Activated naive CD4-positive, alpha-beta T cell treated with anti-CD3 and anti-CD28 coated beads for 36 hours (primary cell): ENCODE measurements at places on chromosomes 2 and 18. TPM values are rescaled to one million over a fixed set of nuclear protein-coding genes. Genes with fewer than 3 reads are reported as not detected.

CGREF1 gene
- total RNA-seq, result 5.8 TPM

INHBB gene
- not detected for total RNA-seq

MDH1B gene
- 0.86 TPM for total RNA-seq

KCNG3 gene
- 0.30 TPM for total RNA-seq

IKZF2 gene
- 1.7 TPM for total RNA-seq

COL6A3 gene
- total RNA-seq, result 2.5 TPM

MTCL1 gene
- 0.31 TPM for total RNA-seq

ERICH2 gene
- total RNA-seq, result not detected

CSRNP3 gene
- total RNA-seq, result not detected

DNA sequence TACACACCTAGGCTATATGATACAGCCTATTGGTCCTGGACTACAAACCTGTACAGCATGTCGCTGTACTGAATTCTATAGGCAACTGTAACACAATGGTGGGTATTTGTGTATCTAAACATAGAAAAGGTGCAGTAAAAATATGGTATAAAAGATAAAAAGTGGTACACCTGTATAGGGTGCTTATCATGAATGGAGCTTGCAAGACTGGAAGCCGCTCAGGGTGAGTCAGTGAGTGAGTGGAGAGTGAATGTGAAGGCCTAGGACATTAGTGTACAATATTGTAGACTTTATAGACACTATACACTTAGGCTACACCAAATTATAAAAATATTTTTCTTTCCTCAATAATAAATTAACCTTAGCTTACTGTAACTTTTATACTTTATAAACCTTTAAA is 41.8 kb downstream of the RASGRP3 start:
- H3K4me1 ChIP-seq, result no peaks in the 10 kb centered on the region
- DNase-seq, result no peak
- H3K27ac ChIP-seq, result no peak overlapping the region
- H3K4me3 ChIP-seq, result no peak overlapping the region
- H3K27me3 ChIP-seq, result no peaks in the 10 kb centered on the region

DNA sequence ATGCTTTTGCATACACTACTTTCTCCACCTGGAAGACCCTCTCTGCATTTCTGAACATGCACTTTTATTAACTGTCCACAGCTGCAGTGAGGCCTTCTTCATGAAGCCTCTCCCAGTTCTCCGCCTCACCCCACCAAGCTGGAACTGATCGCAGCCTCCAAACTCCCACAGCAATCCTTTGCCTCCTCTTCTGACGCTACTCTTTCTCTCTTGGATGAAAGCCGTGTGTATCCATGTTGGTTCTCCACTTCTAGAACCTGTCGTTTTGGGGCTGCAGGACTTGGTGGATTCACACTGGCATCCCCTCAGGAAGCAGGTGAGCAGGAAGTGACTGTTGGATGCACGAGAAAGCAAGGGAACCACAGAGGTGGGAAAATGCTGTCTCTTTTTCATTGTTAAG is 288.6 kb downstream of the MYCN start:
- H3K27ac ChIP-seq, result no peak overlapping the region
- no peaks in the 10 kb centered on the region for H3K4me1 ChIP-seq
- no peak overlapping the region for H3K4me3 ChIP-seq

DNA sequence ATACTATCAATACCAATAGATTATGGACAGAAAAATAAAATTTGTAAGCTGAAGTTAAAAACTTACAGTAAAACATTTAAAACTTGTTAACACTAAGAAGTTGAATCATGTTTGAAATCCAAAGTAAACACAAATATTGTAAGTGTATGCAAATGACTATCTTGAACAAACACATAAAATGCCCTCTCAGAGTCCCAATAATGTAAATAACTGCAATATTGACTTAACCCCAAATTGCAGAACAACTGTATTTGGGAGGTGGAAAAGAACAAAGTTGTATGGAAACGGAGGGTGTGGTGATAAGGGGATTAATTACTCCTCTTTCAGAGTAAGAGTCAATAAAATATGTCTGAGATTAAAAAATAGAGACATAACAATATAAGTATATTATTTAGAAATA is 140.0 kb upstream of the NOL4 start:
- no peaks in the 10 kb centered on the region for H3K36me3 ChIP-seq
- DNase-seq, result no peak
- H3K27me3 ChIP-seq, result no peaks in the 10 kb centered on the region
- no peak overlapping the region for H3K4me3 ChIP-seq
- no peaks in the 10 kb centered on the region for H3K4me1 ChIP-seq

- H3K27me3 ChIP-seq, result no peaks in the 10 kb centered on the region
- no peak overlapping the region for H3K4me3 ChIP-seq
- H3K27ac ChIP-seq, result no peak overlapping the region
- no peak for DNase-seq
These were observed 35.2 kb downstream of the PTGR3 start for GRCh38 chr18:75173738-75174137.

- peaks cover 59% of the 10 kb centered on the region for H3K4me1 ChIP-seq
- no peak for DNase-seq
- no peaks in the 10 kb centered on the region for H3K27me3 ChIP-seq
- no peak overlapping the region for H3K27ac ChIP-seq
These were observed 166.3 kb downstream of the HDAC4 start for GRCh38 chr2:239234191-239235175.

DNA sequence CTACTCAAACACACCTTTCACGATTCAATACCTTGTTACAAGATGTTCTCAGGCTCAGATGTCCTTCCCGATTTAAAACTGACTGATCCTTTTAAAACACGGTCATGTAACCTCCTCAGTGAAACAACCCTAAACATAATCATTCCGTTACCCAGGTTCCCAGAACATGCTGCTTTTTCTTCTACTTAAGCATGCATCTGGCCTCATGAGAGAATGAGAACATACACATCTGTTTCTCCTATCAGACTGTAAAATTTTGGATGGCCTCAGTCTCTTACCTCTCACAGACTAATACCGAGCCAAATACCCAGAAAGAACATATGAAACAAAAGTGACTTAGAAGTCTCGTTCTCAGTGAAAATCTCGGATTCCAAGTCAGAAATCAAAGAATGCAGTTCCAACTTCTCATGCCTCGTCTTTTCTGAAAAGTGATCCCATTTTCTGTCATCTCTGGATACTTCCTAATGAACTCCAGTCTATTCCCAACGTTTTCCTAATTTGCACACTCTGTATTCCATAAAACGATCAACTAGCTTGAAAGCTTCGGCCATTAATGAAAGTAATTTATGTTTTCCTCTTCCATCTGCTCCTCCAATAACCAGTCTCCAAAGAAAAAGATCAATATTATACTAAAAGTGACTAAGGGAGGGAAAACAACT is 919 bp downstream of the SF3B1 start:
- H3K4me1 ChIP-seq, result peaks cover 55% of the 10 kb centered on the region
- H3K4me3 ChIP-seq, result peak overlapping the region; percentile 99
- no peak for DNase-seq
- peaks cover 19% of the 10 kb centered on the region for H3K36me3 ChIP-seq
- peak overlapping the region; percentile 100 for H3K27ac ChIP-seq
- H3K27me3 ChIP-seq, result no peaks in the 10 kb centered on the region

- no peaks in the 10 kb centered on the region for H3K36me3 ChIP-seq
- no peak overlapping the region for H3K4me3 ChIP-seq
- DNase-seq, result no peak
- H3K27me3 ChIP-seq, result peaks cover 2% of the 10 kb centered on the region
- H3K4me1 ChIP-seq, result no peaks in the 10 kb centered on the region
These were observed 555.2 kb downstream of the CMPK2 start for GRCh38 chr2:6310256-6311215.

GRCh38 chr2:8893474-8893873 is 56.1 kb upstream of the KIDINS220 start:
- peaks cover 3% of the 10 kb centered on the region for H3K36me3 ChIP-seq
- no peak overlapping the region for H3K27ac ChIP-seq
- H3K4me3 ChIP-seq, result no peak overlapping the region
- no peaks in the 10 kb centered on the region for H3K27me3 ChIP-seq
- no peak for DNase-seq

- H3K27me3 ChIP-seq, result peaks cover 7% of the 10 kb centered on the region
- H3K4me3 ChIP-seq, result no peak overlapping the region
- H3K36me3 ChIP-seq, result no peaks in the 10 kb centered on the region
- H3K27ac ChIP-seq, result no peak overlapping the region
- DNase-seq, result no peak
These were observed 26.2 kb upstream of the TUBB6 start for GRCh38 chr18:12281861-12282260.

GRCh38 chr2:237115870-237116269 is 30.2 kb downstream of the COPS8 start:
- no peak overlapping the region for H3K27ac ChIP-seq
- H3K4me3 ChIP-seq, result no peak overlapping the region
- DNase-seq, result no peak
- H3K36me3 ChIP-seq, result peaks cover 1% of the 10 kb centered on the region
- H3K4me1 ChIP-seq, result no peaks in the 10 kb centered on the region

GRCh38 chr2:167944825-167945659 is 302.4 kb downstream of the STK39 start:
- H3K36me3 ChIP-seq, result no peaks in the 10 kb centered on the region
- no peak overlapping the region for H3K27ac ChIP-seq
- no peak overlapping the region for H3K4me3 ChIP-seq
- no peak for DNase-seq
- H3K4me1 ChIP-seq, result no peaks in the 10 kb centered on the region
- H3K27me3 ChIP-seq, result peaks cover 11% of the 10 kb centered on the region

DNA sequence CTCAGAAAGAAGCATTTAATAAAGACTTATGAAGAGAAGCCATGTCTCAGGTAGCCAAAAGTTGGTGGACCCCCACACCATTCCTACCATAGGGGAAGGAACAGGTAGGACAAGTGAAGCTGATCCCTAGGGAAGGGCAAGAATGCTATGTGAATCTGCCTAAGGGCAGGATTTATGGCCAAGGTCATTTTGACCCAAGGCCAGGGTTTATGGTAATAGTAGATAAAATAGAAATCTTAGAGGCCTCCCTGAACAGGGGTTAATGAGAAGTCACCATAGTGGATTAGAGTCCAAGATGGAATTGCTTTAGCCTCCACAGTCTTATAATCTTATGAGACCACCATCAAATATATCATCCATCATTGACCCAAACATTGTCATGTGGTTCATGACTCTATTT is 26.0 kb upstream of the UBE2F start:
- H3K27me3 ChIP-seq, result no peaks in the 10 kb centered on the region
- no peak overlapping the region for H3K4me3 ChIP-seq
- peaks cover 5% of the 10 kb centered on the region for H3K36me3 ChIP-seq
- no peak for DNase-seq
- peaks cover 42% of the 10 kb centered on the region for H3K4me1 ChIP-seq

GRCh38 chr2:171391532-171391931 is 42.3 kb downstream of the METTL8 start:
- H3K4me1 ChIP-seq, result peaks cover 16% of the 10 kb centered on the region
- H3K4me3 ChIP-seq, result no peak overlapping the region
- DNase-seq, result no peak

GRCh38 chr2:171882089-171882769 is 11.8 kb downstream of the SLC25A12 start:
- H3K27ac ChIP-seq, result no peak overlapping the region
- peak; percentile 8 for DNase-seq
- H3K36me3 ChIP-seq, result peaks cover 7% of the 10 kb centered on the region
- no peak overlapping the region for H3K4me3 ChIP-seq

- peaks cover 1% of the 10 kb centered on the region for H3K27me3 ChIP-seq
- no peak for DNase-seq
- H3K36me3 ChIP-seq, result no peaks in the 10 kb centered on the region
These were observed 36.9 kb downstream of the UNC80 start for GRCh38 chr2:209808521-209808920.

DNA sequence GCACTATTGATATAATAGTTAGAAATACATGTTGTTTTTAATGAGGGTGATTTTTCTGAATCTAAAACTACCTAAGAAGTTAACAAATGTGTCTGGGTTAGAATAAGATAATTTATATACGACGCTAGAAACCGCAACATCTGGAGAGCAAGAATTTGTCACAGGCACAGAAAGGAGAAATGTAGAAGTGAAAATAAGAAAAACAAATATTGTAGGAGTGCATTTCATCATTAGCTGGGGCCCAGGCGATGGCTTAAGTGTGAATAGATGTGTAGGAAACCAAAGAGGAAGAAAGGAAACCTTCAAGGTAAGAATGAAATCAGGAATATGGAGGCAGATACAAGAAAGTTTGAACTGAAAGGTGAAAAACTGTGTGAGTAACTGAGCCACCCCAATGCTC is 90.3 kb downstream of the LRP2 start:
- DNase-seq, result no peak
- H3K4me1 ChIP-seq, result no peaks in the 10 kb centered on the region
- H3K36me3 ChIP-seq, result no peaks in the 10 kb centered on the region

DNA sequence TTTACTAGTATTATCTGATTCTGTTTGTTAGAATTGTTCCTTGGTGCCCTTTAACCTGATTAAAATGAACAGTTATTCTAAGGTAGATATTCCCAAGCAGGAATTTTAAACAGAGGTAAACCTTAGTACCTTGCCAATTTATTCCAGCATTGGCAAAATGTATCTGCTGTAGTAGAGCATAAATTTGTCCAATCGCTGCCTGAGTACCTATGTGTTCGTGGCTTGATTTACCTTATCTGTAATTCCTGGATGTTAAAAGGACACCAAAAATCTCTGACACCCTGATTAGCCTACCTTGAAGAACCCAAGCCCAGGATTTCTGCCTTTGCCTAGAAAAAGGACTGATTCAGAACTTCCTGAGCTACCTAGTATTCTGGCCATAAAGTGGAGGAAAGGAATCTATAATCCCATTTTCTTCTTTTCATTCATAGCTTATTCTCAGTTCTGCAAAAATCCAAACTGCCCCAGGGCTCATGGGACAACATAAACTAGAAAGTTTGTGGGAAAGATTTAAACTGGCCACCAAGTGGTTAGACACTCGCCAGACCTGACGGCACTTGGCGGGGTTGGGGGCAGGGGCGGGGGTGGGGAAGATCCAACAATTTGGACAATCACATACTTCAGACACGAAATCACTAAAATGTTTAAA is 16.2 kb upstream of the ZCCHC2 start:
- H3K4me3 ChIP-seq, result peak overlapping the region; percentile 15
- H3K4me1 ChIP-seq, result peaks cover 20% of the 10 kb centered on the region
- H3K27me3 ChIP-seq, result no peaks in the 10 kb centered on the region
- H3K36me3 ChIP-seq, result peaks cover under 1% of the 10 kb centered on the region
- peak overlapping the region; percentile 86 for H3K27ac ChIP-seq

- DNase-seq, result no peak
- H3K27ac ChIP-seq, result no peak overlapping the region
- peaks cover 5% of the 10 kb centered on the region for H3K27me3 ChIP-seq
- no peak overlapping the region for H3K4me3 ChIP-seq
- peaks cover under 1% of the 10 kb centered on the region for H3K4me1 ChIP-seq
These were observed 158.8 kb upstream of the HDAC4 start for GRCh38 chr2:239559417-239560261.

DNA sequence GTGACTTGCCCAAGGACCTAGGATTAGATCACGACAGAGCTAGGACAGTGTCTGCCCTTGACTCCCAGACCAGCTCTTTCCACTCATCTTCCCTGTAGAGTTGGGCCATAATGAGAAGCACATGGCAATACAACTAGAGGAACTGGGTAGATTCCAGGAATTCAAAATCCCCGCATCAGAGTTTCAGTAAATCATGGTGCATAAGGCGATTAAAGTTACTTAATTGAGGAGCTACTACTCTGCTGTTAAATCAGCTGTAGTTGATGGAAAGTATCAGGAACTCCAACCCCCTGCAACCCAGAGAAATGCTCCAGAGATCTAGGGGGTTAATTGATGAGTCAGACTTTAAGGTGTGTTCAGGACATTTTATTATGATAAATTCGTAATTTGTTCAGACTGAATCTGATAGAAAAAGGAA is 5.7 kb downstream of the ANTXR1 start:
- H3K4me1 ChIP-seq, result peaks cover 8% of the 10 kb centered on the region
- no peak for DNase-seq
- H3K27ac ChIP-seq, result no peak overlapping the region
- no peak overlapping the region for H3K4me3 ChIP-seq
- H3K36me3 ChIP-seq, result no peaks in the 10 kb centered on the region
